IgD-negative memory B cell (primary cell): ENCODE measurements at places on chromosomes 1 and 21. TPM values are rescaled to one million over a fixed set of nuclear protein-coding genes. Genes with fewer than 3 reads are reported as not detected.

The OR2M4 gene
- not detected for polyA plus RNA-seq

The GSTM1 gene
- polyA plus RNA-seq = not detected

The OR2T33 gene
- not detected for polyA plus RNA-seq

The KTI12 gene
- polyA plus RNA-seq = 34.3 TPM
